ENCODE measurements at places on chromosomes 13 and 19.

DNA sequence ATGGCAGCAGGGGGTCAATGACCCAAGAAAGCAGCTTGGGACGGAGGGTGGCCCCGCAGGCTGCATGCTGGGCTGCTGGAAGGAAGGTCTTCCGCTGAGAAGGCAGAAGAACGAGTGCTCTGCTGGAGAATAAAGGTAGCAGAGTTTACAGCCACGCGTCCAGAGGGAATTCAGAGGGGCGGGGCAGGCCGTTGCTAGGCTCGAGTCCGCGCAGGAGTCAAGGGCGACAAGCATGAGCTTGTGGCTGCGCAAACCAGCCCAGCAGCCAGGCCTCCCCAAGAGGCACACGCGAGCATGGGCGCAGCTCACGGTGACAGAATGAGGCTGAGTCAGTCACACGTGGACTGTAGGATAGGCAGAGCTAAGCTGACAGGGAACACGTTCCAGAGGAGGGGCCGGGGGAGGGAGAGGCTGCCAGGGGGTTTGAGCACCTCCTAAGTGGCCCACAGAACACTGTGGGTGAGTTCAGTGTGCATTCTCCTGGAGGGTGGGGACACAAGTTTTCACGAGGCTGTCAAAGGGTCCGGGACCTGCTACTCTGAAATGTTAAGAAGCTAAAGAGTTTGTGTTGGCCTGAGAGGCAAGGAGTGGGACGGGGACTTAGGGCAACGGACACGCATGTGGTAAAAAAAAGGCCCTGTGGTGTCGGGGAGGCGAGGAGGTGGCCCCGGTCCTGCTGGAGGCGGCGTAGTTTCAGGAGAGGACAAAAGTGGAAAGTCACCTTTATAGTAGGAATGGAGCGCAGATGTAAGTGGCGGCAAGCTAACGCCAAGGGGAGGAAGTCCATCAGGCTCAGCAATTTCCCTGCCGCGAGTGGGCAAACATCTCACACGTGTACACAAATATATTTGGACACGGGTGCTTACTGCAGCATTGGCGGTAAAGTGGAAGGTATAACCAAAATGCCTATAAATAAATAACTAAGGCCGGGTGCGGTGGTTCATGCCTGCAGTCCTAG lies 17.7 kb downstream of the RFX2 start:
- DNase-seq, result no peak

GRCh38 chr19:18904334-18905057 lies 8.5 kb upstream of the CERS1 start:
- no peak for DNase-seq

DNA sequence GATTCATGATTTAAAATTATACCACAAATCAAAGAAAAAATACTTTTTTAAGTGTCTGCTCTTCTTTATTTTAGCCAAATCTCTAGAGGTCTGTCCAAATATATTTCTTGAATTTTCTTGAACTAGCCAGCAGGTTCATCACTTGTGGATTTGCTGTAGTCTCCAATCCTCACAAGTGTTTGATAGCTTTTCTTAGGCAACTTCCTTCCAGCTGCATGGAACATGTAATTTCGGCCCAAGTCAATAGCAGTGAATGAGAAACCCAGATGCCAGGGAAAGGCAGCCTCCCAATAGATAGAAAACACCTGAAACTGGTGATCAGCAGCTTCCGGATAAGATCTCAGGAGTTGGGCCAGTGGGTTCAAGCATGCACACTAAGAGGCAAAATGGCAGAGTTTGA lies 15.6 kb upstream of the RNASEH2B start:
- DNase-seq, result no peak

- DNase-seq, result no peak
These were observed 391.3 kb downstream of the TDRD3 start for GRCh38 chr13:60788156-60788829.

DNA sequence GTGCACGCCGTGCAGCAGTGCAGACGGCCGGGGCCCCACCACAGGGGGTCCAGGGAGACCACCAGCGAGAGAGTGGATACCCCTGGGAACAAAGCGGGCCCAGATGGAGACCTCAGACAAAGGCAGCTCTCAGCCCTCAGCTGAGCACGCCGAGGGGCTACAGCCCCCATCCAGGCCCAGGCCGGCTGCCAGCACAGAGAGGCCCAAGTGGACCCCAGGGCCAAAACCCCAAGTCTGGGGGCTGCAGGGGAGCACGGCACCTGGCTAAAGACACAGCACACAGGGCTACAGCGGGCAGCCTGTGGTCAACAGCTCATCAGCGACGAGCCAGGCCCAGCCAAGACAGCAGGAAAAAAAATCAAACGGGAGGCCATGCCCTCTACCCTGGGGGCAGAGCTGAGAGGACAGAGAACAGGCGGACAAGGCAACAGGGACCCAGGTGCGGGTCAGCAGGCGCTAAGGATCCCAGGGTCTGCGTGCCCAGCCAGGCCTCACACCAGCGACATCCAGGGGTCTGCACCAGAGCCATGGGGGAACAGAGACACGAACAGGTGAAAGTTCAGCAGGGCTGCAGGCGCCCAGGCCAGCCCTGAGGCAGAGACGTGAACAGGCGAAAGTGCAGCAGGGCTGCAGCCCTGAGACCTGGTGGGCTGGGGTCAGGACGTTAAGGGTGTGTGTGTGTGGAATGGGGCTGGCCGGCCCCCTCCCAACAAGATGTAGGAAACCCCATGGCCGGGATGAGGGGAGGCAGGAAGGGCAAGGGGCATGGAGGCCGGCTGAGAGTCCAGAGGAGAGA lies 34.3 kb downstream of the RASA3 start:
- no peak for DNase-seq

GRCh38 chr13:110616103-110617101 lies 1.1 kb downstream of the NAXD start:
- no peak for DNase-seq

DNA sequence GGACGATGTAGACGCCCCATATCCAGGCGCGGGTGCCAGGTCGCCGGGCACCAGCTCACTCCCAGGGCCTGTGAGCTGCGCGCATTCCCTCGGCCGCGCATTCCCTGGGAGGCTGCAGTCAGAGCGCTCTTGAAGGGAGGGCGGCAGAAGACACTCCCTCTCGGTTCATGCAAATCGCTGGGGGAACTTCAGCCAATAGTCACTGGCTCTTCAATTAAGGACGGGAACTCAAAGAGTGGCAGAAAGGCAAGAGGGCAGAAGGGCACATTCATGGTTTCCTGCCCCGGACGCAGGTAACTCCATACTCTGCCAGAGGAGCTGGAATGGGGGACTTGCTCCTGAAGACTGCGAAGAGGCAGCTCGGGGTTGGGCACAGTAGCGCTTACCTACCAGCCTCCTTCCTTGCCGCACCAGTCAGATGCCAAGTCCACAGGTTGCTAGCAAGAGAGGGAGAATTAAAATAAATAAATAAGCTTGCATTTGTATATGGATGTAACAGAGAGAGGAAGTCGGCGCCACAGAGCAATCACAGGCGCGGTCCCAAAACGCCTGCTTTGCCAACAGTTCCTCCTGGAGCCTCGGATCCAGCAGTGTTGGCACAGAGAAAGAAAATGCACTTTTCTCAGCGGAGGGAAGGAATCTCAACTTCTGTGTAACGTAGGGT lies 459 bp downstream of the PCDH20 start:
- DNase-seq, result no peak

- DNase-seq, result no peak
These were observed 101.0 kb downstream of the SLITRK6 start for GRCh38 chr13:85698256-85698655.

DNA sequence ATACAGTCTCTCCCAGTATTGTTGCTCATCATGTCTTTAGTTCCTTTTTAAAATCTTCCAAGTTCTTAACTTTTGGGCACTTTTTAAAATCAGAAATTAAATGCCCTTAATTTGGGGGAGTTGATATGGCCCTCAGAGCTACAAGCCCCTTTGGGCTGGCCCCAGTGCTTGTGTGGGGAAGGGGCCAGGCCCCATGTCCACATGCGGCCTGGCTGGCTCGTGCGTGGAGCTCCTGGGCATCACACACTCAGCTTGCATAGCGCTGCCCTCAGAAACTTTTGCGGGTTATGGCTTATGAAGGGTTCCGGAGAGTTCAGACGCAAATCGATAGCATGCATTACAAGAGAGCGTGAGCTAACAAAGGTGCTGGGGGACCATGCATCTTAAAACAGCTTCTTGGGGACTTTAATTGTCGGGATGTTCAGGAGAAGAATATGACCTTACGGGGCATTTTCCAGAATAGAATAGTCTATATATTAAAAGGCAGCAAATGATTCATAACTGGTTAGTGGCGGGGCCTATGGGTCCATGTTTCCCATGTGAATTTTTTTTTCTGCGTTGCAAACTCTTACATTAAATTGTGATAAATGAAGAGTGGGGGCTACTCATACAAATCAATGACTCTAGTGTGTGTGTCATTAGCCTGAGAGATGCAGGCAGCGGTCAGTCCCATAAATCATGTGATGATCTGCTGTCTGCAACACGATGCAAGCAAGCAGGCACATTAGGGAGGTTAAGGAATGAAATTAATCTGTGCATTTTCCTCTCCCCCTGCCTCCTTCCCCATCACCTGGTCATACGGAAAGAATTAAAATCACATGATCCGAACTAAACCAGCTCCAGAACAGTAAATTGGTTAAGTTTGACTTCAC lies 185.8 kb upstream of the TSHZ3 start:
- DNase-seq, result no peak

GRCh38 chr13:75617230-75617629 lies 18.9 kb upstream of the LMO7 start:
- DNase-seq, result no peak

DNA sequence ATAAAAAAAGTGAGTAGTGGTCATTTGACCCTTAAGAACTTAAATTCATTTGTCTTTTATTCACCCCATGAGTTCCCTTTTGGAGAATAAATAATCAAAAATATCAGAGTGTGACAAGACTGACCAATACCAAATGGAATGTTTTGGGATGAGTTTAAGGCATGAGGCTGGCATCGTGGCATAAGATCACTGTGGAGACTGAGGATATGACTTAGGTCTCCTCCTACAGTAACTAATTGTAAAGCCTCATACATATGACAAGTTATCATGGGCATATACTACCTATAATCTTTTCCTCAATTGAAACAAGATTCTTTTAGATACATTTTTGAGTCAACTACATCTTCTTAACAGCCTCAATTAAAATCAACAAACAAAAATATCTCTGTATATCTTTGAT lies 782.0 kb downstream of the SLITRK1 start:
- DNase-seq, result no peak

DNA sequence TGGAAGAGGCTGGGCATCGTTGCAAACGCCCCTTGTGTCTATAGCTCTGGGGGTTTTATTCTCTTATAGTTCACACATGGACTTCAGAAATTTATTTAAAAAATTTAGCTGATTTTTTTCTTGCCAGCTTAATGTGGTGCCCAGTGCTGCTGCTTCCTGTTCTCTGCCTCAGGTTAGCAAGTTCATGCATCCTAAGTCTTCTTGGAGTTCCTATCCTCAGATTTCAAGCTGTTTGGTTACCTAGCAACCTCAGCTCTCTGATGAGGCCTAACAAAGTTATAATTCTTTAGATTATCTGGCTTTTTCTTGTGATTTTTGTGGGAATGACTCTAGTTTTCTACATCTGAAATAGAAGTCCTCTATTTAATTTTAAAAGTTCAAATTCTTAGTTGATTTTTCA lies 250.9 kb downstream of the MAB21L1 start:
- no peak for DNase-seq

GRCh38 chr13:27920677-27921420 lies 1.0 kb downstream of the PDX1 start:
- no peak for DNase-seq

DNA sequence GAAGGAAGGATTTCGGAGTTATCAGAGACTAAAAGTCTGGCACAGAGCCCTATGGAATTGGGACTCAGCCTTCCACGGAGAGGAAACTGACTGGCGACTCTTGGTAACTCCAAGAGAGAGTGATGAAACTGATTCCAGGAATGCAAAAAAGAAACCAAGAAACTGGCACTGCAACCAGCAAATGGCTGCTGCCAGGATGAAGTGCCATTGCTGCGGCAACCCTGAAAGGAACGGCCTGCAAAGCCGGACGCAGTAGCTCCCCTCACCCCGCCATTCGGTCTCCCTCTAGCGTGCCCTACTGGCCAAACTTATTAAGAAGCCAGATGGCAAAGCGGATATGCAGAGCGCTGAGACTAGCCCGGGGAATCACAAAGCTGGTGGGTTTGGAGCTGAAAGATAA lies 236.0 kb downstream of the PCDH9 start:
- no peak for DNase-seq

DNA sequence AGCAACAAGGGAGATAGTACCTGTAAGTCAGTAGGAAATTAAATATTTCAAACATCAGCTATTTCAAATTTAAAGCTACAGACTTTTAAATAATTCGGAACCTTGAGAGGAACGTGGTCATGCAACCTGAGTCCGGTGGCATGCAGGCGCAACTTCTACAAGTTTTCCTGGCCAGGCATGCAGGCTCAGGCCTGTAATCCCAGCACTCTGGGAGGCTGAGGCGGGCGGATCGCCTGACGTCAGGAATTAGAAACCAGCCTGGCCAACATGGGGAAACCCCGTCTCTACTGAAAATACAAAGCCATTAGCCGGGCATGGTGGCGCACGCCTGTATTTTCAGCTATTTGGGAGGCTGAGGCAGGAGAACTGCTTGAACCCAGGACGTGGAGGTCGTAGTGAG lies 2.2 kb upstream of the ZNF701 start:
- no peak for DNase-seq

GRCh38 chr13:62085337-62086229 lies 669.9 kb upstream of the PCDH20 start:
- no peak for DNase-seq

- DNase-seq, result no peak
These were observed 86.2 kb downstream of the STARD13 start for GRCh38 chr13:33199289-33199850.

- no peak for DNase-seq
These were observed 13.9 kb upstream of the HS6ST3 start for GRCh38 chr13:96075953-96076543.

- DNase-seq, result no peak
These were observed 11.6 kb upstream of the GPR18 start for GRCh38 chr13:99269627-99270241.

GRCh38 chr13:114128624-114129522 lies 3.5 kb downstream of the RASA3 start:
- DNase-seq, result no peak

- DNase-seq, result no peak
These were observed 1.3 kb downstream of the ADPRHL1 start for GRCh38 chr13:113451951-113452421.

DNA sequence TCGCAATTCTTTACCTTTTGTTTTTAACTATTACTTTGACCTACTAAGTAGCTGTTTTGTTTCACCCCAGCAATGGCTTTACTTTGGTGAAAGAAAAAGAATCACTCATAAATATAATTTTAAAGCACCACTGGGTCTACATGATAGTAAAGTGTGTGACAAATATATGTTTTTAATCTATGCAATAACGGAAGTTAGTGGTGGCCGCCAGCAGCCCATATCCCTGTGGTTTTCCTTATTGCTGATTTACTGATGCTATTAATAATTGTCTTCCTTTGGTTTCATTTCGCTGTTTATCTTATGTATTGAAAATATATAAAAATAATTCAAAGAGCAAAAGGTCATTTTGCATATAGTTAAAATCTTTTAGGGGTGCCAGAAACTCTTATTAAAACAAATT lies 491.3 kb downstream of the DIAPH3 start:
- no peak for DNase-seq

DNA sequence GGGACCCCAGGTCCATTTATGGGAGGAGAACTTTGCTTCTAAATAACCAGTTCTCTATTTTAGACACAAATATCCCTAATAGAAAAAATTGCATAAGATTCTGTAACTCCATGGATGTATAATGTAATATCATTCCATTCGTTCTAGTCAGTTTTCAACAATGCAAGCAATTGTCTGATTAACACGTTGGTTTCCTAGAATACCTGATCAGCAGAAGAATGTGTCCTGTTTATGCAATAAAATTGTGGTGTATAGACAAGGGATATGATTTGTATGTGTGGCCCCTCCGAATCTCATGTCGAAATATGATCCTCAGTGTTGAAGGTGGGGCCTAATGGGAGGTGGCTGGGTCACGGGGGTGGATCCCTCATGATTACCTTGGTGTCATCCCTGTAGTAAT lies 62.1 kb downstream of the RUBCNL start:
- no peak for DNase-seq
